ENCODE measurements at places on chromosomes 12 and 14. TPM values are rescaled to one million over a fixed set of nuclear protein-coding genes. Genes with fewer than 3 reads are reported as not detected.

The ZNF385A gene
- 0.89 TPM for total RNA-seq

The CHFR gene
- 12.6 TPM for total RNA-seq

DNA sequence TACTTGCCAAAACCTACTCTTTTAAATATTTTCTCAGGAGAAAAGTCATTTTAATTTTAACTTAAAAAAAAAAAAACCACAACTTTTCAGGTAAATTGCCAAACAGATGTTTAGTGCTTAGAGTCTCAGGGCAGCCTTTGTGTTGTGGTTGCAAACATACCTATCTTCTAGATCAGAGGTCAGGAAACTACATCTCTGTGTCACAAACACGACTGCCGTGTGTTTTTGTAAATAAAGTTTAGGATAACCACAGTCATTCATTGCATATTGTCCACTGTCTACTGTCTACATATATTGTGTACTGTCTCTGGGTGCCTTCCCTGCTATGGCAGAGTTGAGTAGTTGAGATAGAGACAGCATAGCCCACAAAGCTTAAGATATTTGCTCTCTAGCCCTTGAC lies 48.9 kb downstream of the DYRK2 start:
- no peak for DNase-seq

DNA sequence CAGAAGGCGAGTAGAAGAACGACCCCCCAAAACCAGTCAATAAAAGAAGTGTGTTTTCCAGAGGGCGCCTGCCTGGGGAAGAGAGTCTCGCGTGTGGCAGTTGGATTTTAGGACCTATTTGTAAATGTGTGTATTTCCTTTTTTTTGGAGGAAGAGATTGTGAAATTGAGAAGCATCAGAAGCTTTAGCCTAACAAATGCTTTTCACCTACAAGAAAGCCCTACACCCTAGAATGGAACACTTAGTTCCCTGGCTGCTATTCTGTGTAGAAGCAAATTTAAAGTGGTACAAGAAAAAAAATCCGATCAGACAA lies 1.3 kb downstream of the RCOR1 start:
- DNase-seq: no peak

- DNase-seq: peak; percentile 1
Observed at GRCh38 chr14:65949711-65950516, 536.3 kb upstream of the CCDC196 start.

DNA sequence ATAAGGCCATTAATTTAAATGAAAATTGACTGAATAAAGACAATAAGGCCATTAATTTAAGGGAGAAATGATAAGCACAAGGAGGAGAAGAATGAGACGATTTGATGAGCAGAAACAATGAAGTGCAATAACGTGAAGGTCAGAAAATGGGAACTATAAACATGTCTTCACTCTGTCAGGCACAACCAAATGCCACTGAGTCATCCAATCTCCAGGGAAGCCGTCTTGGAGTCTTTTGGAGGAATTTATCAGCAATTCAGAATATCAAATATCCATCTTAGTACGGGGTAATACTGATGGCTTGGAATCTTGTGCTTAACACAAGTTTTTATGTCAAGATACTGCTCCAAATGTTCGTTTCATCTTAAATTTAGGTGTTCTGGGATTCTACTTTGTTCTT lies 159.9 kb downstream of the CAPZA3 start:
- DNase-seq: no peak

GRCh38 chr14:103308717-103309616 lies 25.1 kb upstream of the EIF5 start:
- no peak for DNase-seq

DNA sequence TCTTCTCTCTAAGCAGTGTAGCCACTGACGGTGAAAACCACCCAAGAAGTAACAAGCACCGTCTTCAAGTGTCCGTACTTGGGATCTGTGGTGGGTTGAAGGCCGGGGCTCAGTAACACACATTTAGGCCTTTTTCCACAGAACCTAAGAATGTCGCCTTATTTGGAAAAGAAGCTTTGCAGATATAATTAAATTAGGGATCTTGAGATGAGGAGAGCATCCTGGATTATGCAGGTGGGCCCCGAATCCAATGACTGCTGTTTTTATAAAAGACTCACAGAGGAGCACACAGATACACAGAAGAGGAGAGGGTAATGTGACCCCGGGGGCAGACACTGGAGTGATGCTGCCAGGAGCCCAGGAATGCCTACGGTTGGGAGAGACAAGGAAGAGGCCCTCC lies 46.3 kb downstream of the RIMBP2 start:
- no peak for DNase-seq

DNA sequence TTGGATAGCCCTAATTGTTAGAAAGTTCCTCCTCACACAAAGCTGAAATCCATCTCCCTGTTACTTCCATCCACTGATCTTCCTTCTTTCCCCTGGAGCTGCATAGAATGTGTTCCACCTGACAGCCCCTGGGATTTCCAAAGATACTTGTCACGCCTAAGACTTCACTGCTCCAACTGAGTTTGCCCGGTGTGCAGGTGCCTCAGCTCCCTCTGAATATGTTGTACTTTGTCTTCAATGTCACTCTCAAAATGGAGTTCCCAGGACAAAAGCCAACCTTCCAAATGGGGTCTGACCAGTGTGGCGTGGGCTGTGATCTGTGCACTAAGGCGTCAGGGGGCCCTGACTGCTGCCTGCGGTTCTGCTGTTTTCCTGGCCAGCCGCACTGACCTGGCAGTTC lies 42.8 kb downstream of the CACNA2D4 start:
- DNase-seq: no peak

DNA sequence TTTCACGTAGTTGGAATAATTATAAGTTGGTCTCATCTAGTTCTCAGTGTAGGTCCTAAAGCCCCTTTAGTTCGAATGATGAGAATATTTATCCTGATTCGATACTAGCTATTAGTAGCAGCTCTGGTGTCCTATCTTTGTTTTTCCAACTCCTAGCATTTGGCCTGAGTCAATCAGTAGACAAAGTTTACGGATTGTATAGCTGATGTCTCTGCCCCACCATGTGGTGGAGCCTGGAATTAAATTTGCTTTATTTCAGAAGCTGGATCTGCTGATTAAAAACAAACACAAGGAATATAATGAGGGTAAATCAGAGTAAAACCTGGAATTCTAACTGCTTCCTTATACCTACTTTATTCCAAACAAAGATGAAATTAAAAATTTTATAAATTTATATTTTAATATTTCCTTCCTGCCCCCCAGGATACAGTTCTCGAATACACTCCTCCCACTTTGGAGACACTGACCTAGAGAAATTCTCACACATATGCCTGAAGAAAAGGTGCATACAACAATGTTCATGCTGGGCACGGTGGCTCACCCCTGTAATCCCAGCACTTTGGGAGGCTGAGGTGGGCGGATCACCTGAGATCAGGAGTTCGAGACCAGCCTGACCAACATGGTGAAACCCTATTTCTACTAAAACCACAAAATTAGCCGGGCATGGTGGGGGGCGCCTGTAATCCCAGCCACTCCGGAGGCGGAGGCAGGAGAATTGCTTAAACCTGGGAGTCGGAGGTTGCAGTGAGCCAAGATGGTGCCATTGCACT lies 7.6 kb upstream of the BRMS1L start:
- no peak for DNase-seq

DNA sequence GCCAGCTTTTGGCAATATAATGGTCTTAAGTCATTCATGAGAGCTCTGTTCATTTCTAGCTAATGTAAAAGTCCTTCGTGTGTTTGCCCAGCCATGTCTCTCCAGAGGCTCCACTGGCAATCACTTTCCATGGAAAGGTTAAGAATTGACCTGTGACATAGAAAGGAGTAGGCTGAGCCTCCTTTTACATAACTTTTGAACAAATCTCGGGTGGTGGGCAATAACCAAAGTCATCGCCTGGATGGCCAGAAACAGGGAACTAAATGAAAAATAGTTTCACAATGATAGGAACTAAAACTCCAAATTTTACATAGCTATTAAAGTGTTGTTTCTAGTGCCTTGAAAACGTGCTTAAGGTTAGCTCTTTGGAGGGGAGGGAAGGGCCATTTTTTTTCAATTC lies 6.5 kb downstream of the BHLHE41 start:
- DNase-seq: no peak

GRCh38 chr14:41718477-41719166 lies 111.9 kb downstream of the LRFN5 start:
- no peak for DNase-seq

GRCh38 chr14:98914942-98915341 lies 357.1 kb downstream of the BCL11B start:
- no peak for DNase-seq

DNA sequence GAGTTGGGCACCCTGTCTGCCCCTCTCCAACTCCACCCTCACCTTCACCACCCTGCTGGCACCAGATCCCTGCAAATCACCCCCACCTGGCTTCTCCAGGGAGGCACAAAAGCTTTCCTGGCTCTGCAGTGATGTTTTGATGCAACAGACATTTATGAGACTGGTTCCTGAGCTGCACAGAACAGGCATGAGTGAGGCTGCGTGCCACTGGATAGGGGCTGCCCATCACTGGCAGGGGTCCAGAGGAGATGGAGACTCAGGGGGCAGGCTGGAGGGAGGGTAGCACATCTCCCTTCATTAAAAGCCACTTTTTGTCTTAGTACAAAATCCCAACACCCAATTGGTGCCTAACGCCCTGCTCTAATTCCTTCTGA lies 17.3 kb upstream of the ZDHHC22 start:
- no peak for DNase-seq

- DNase-seq: no peak
Observed at GRCh38 chr14:57161583-57162234, 107.0 kb downstream of the EXOC5 start.
